ENCODE measurements at places on chromosomes 3 and 15. TPM values are rescaled to one million over a fixed set of nuclear protein-coding genes. Genes with fewer than 3 reads are reported as not detected.

DNA sequence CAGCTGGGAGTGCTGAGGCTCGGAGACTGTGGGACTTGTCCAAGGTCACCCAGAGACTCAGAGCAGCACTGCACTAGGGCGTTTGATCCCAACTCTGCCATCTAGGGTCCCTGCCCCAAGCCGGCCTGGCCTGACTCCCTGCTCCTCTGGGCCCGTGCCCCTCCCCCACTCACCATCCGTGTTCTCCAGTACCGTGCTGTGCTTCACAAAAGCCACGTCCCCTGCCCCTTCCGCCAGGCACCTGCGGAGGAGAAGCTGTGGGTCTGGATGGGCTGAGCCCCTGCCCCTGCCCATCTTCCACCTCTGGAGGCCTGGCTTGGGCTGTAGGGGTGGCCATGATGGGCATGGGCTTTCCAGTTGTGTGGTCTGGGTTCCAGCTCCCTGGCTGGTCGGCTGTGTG lies 8.4 kb downstream of the MELTF start:
- DNase-seq, result no peak

DNA sequence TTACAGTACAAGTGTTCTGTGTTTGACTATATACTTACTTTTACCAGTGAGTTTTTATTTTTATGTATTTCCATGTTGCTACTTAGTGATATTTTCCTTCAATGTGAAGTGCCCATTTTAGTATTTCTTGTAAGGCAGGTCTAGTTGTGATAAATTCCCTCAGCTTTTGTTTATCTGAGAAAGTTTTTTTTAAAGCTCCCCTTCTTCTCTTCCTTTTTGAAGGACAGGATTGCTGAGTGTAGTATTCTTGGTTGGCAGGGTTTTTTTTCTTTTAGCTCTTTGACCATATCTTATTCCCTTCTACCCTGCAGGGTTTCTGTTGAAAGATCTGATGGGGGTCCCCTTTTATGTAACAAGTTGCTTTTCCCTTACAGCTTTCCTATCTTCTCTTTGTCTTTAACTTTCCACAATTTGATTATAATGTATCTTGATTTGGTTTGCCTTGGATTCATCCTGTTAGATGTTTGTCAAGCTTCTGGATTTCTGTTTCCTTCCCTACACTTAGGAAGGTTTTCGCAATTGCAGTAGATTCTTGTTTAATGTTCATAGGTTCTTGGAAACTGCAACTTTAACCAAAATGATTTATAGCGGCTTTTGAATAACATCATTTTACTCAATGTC lies 7.9 kb downstream of the PLAAT1 start:
- no peak for DNase-seq

ACOX2 gene
- total RNA-seq, result 17.0 TPM

DNA sequence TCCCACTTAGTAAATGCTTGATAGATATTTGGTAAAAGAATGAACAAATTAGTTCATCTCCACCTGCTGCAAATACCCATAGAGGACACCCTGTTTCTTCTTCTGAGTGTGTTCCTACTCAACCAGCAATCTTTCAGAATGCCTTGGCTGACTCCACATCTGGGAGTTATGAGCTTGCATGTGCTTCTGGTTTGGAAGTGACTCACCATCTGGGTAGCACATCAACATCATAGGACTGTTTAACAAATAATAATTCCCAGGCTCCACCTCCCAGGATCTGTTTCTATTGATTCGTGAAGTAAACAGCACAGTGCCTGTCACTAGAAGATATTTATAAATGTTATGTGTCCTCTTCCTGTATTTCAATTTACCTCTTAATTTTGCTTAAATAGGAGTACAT lies 580.1 kb downstream of the ROBO2 start:
- no peak for DNase-seq

DNA sequence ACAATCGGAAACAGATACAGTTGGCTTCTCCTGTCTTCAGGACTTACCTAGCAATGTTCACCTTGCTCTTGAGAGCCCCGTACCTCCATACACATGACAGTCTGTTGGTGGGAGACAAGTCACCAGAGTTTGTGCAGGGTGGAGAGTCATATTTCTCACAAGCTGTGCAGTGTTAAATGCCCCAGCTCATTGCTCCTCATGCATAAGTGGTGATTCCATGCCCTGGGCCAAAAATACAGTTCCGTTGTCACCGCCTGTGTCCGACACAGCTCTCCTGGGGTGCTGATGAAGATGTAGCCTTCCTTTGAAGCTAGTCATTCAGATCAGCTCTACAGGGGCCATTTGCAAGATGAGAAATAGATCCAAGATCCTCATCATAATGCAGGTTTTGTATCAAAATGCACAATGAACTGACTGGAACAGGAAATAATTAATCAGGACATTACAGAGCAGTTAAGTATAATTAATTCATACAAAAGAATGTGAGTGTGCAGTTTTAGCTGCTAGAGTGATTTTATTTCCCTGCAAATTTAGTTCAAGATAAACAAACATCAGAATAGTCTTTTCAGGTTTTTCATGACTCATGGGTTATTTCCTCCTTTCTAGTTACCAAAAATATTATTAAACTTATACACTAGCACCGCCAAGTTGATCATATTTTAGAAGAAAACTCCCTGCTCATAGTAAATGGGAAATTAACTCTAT lies 66.5 kb downstream of the CD47 start:
- no peak for DNase-seq

GRCh38 chr3:172987273-172987672 lies 153.8 kb downstream of the SPATA16 start:
- no peak for DNase-seq

GRCh38 chr3:115165701-115166100 lies 18.6 kb upstream of the ZBTB20 start:
- no peak for DNase-seq

DNA sequence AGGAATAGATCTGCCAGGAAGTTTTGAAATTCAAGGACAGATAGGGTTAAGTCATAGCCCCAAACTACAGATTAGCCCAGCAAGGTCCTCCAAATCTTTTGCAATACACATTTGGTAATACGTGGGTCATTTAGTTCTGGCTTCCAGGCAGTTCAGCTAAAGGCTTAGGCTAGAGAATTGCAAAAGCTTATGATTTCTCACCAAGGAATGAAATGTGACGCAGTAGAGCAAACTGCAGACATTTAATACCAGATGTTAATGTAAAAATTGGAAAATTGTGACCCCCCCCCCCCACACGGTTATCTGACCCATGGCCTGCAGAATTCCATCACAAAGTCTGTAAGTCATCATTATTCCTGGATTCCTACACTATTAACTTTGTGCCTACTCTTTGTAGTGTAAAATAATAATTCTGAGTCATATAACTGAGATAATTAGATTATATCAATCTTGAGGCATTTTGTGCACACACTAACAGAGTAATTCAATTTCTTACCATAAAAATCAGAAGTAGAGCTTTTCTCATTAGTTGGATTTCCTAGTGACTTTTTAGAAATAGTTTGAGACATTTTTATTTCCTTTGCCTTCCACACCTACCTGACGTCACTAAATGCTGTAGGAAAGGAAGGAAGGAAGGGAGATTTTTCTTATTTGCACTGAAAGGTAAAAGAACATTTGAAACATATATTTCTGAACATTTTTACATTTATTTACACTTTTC lies 235.2 kb downstream of the DTWD1 start:
- no peak for DNase-seq

KBTBD8 gene
- total RNA-seq, result 3.4 TPM

MYNN gene
- total RNA-seq, result 12.0 TPM

MGLL gene
- total RNA-seq, result 271 TPM

- no peak for DNase-seq
These were observed 50.3 kb downstream of the ZMAT3 start for GRCh38 chr3:179021119-179021903.

DNA sequence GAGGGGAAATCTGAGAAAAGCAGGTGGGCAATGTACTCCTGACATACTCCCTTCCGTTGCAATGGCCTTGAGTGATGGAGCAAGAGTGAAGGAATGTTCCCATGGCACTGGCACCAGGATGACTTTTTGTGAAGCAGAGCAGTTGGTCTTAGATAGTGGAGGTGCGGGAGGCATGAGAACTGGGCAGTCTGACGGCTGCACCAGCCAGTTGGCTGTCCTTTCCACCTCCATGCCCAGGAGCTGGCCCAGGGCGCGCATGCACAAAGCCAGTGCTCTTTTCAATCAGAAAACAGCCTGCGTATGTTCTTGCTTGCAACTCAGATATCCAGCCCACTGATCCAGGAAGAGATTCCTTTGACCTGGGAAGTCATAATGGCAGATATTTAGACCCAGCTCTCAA lies 136.8 kb downstream of the PGPEP1L start:
- no peak for DNase-seq
